NAMALWA (cell line): ENCODE measurements at places on chromosomes 2 and 18.

DNA sequence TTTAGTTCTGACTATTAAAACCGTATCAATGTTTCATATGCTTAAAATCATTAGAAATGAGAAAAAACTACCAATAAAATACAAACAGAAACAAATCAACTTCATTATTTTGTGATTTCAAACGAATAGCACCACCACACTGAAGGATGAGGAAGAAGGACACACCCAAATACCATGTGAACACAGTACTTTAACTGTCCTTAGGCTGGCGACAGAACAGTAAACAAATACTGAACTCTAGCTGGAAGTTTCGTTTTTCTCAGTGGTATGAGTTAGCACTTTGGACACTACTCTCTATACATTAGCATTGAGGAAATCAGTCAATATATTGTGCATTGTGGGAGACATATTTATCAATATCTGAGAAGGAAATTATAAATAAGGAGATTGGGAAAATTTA is 202.4 kb upstream of the AGAP1 start:
- DNase-seq, result no peak

GRCh38 chr2:10489842-10490555 is 41.9 kb upstream of the ODC1 start:
- no peak for DNase-seq

DNA sequence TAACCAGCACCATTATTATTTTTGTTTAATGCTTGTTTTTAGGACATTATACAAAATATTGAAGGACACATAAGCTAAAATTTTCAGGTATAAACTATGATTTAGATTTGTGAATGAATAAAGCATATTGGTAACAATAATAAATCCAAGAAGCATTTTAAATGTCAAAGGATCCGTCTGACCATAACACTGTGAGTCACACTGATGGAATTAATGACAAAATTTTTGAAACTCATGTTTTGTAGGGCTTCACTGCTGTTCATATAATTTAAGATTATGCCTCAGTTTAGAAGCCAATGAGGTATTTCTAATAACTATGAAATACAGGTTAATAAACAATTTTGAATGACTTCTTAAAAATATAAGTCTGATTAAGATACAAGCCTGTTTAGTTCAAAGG is 124.6 kb downstream of the TMEFF2 start:
- no peak for DNase-seq

DNA sequence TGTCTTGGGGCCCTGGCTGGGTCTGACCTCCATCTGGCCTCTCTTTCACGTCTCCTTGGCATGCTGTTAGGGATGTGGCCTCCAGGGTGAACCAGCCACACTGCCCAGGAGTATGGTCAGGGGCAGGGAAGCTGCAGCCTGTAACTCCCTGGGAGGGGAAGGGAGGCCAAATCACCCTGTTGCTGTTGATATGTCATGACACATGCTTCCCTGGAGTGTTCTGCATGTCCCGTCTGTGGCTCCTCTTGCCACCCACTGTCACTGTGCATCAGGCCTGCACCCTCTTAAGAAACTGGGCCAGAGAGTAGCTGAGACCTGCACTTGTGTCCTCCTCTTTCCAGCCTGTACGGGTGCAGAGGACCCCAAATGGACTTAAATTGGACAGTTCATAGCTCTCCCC is 221.3 kb downstream of the FHOD3 start:
- DNase-seq, result no peak

DNA sequence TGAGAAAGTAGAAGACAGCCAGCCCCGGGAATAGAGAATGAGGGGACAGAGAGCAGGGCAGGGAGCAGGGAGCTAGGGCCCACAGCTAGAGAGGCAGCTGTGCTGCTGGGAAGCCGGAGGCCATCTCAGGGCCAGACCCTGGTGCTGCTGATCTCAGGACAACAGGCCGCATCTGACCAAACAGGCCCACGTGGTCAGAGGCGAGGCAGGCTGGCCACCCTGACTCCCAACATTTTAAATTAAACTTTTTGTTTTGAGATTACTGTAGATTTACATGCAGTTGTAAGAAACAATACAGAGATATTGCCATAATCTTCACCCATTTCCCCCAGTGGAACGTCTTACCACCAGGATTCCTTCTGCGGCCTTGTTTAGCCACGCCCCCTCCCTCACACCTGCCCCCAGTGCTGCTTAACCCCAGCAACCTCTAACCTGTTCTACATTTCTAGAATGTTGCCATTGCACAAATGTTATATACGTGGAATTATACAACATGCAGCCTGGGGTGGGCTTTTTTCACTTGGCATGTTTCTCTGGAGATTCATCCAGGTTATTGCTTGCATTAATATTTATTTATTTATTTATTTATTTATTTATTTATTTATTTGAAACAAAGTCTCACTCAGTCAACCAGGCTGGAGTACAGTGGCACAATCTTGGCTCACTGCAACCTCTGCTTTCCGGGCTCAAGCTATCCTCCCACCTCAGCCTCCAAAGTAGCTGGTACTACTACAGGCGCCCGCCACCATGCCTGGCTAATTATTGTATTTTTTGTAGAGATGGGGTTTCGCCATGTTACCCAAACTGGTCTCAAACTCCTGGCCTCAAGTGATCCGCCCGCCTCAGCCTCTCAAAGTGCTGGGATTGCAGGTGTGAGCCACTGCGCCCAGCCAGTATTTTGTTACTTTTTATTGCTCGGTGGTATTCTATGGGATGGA is 48.6 kb upstream of the GPR17 start:
- no peak for DNase-seq

DNA sequence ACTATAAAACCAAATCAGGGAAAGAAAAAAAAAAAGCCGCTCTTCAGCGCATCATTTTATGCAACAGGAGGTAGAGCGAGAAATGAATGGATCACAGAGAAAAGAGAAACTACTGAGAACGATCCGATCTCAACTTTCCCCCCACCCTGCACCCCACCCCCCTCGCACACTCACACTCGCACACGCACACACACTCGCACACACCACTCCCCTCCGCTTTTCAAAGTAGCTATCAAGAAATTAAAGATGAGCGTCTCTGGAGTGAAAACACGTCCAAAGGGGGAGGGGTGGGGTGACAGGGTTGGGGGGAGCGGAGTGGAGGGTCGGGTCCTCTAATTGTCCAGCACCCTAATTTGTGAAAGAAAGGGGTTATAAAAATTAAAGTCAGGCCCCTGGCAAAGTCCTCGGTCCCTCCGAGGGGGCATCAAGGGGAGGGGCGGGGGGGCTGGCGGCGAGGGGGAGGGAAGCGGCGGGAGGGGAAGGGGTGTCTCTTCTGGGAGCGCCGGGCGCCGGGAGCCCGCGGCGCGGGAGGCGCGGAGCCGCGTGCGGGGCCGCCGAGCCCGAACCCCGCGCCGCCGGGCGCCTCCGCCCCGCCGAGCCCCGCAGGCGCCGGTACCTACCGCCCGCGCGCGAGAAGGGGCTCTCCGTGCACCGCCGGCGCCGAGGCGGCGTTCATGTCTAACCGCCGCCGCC is 428 bp downstream of the TCF4 start:
- DNase-seq, result peak; percentile 65

DNA sequence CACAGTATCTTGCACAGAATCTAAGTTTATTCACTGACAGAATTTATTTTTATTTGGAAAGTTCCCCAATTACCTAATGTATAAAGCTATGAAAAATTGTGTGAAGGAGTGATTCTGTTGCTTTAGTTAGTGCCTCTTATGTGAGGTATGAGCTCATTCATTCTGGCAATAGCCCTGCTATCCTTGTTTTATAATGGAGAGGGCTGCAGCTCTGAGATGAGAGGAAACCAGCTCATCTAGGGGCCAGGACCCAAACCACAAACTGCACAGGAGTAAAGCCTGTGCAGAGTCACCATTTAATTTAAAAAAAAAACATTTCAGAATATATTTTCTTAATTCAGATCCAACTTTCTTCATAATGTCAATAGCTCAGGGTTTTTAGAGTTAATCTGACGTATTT is 383.0 kb downstream of the TMEM182 start:
- no peak for DNase-seq

DNA sequence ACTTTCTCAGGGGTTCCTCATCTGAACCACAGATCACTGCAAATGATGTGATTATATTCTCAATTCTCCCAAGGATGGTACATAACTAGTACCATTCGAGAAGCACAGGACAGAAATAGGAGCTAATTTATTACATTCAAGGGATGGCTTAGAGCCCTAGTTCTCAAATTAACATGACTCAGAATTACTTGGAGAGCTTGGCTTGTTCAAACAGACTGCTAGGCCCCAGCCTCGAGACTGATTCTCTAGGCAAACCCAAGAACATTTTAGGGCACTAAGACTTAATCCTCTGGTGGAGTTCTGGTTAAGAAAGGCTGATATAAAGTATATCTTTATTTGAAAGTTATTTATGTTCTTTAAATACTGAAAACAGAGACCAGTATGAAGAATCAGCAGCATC is 35.8 kb downstream of the HIBCH start:
- no peak for DNase-seq

GRCh38 chr2:128631698-128632500 is 313.2 kb upstream of the HS6ST1 start:
- DNase-seq, result no peak

DNA sequence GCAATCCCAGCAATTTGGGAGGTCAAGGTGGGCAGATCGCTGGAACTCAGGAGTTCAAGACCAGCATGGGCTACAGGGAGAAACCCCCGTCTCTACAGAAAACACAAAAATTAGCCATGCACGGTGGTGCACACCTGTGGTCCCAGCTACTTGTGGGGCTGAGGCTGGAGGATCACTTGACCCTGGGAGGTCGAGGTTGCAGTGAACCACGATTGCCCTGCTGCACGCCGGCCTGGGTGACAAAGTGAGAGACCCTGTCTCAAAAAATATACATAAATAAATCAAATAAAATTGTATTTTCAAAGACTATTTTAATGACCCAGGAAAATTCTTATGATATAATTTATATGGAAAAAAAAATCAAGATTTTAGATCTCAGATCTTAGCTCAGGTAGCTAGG is 191.5 kb downstream of the ZFP36L2 start:
- DNase-seq, result no peak

GRCh38 chr2:23350041-23350791 is 34.8 kb upstream of the KLHL29 start:
- DNase-seq, result no peak

- no peak for DNase-seq
Observed at GRCh38 chr2:49585921-49586320, 431.6 kb upstream of the FSHR start.

DNA sequence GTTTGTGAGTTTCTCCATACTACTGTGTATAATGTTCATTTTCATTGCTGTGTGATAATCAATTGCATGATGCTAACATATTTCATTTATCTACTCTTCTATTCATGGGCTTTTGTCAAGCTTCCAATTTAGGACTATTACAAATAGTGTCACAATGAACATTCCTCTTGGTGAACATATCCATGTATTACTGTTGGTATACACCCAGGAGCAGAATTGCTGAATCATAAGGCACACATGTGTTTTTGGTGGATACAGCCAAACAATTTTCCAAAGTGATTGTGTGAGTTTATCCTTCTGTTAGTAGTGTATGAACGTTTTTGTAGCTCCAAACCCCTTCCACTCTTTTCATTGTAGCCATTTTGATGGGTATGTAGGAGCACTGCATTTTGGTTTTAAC is 101.6 kb upstream of the COPS8 start:
- no peak for DNase-seq

DNA sequence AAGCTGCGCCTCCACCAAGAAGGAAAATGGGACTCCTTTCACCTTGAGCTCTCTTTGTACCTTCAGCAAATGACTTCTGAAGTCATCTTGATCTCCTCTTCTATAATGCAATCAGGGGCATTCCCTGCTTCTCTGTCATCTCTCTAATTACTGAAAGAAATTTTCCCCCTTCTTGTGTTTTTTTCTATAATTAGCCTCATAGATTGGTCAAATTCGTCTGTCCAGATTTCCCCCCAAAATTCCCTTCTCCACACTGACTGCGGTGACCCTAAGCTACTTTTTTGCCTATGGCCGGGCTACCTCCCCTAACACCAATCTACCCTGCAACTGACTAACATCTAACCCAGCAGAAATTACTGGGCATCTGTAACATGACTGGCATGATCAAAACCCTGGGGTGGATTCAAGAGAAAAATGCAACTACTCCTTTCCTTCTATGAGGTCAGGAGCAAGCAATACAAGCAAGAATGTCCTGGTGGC is 168.6 kb downstream of the BCL2 start:
- DNase-seq, result no peak

DNA sequence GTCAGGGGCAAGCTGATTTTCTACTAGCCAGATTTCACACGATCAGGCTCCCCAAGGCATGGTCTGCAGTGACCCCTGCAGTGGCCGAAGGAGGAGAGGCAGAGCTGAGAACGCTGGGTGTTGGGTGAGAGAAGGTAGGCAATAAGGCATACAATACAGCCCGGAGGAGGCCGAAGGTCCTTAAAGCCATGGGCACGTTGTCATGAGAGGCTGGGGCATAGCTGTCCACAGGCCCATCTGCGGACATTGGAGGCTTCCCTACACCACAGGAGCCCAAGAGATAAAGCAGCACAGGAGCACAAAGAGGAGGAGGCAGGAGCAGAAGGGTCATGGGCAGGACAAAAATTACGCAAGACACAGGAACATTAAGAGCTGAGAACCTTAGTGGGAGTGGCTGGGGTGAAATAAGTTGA is 16.7 kb upstream of the BZW1 start:
- DNase-seq, result no peak

DNA sequence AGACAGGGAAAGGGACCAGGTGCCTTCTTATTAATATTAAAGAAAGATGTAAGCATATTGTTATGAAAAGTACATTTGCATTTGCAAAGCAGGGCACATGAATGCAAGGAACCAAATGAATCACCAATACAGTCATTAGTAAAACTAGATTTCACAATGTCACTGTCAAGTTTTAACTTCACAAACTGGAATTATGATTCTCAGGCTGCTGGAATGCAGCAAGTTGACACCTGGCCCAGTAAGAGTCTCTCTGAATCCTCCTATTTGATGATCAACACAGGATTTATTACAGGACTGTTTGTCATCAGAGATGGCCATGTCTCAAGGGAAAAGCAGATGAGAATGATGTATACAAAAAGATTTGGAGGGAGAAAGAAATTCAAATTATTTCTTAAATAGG is 72.9 kb upstream of the STK39 start:
- no peak for DNase-seq

- no peak for DNase-seq
Observed at GRCh38 chr2:108967757-108968156, 21.3 kb downstream of the EDAR start.

GRCh38 chr2:20093263-20094141 is 42.1 kb upstream of the LAPTM4A start:
- peak; percentile 18 for DNase-seq
